Left hindlimb (tissue), 1 donor: ENCODE measurements at places on chromosomes 4 and X.

DNA sequence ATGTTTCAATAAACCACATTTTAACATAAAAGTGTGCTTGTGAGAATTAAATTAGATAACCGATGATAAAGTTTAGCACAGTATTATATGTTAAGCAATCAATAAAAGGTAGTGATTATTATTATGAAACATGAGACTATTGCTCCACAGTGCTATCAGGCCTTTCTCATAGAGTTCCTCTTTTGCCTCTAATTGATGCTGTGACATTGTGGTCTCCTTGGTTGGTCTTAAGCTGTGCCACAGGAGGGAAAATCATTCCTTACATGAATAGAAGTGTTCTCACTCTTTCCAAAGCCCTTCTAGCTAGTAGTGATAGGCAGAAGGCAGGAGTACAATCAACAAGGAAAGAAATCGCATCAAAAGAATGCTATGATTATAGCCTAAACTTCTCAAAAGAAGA lies 9.2 kb upstream of the PDHA2 start:
- no peak for DNase-seq

GRCh38 chr4:44120646-44121045 lies 328.0 kb downstream of the KCTD8 start:
- no peak for DNase-seq

- no peak for DNase-seq
Observed at GRCh38 chr4:100582146-100582545, 64.3 kb upstream of the EMCN start.

DNA sequence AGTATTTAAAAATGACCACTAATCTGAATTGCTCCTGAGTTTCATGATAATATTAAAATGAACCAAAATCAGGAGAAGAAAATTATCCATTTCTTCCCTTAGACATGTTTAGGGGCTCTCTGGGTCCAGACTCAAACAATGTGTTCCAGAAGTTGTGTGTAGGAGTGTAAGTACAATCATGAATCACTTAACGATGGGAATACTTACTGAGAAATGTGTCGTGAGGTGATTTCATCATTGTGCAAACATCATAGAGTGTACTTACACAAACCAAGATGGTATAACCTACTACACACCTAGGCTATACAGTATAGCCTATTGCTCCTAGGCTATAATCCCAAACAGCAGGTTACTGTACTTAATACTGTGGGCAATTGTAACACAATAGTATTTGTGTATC lies 74.8 kb downstream of the STPG2 start:
- DNase-seq = no peak

DNA sequence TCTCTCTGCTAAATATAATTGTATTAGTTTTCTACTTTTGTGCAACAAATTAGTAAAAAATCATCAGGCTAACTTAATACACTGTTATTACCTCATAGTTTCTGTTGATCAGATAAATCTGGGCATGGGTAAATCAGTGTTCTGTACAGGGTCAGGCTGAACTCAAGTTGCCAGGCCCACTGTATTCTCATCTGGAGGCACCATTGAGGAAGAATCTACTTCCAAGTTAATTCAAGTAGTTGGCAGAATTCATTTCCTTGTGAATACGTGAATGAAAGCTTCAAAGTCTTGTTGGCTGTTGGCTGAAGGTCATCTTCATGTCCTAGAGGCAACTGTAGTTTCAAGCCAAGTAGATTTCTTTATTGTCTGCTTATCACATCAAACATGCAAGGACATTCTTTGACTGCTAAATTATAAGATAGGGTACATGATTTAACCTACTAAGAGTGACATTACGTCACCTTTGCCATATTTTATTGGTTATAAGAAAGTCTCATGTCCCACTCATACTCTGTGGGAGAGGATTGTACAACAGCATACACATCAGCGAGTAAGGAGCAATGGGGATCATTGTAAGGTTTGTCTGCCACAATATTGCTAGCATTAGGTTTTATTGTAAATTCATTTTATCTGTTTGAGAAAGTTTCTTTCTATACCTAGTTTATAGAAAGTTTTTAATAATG lies 1219.0 kb downstream of the ARAP2 start:
- no peak for DNase-seq
